ENCODE measurements at places on chromosomes 16 and 17. TPM values are rescaled to one million over a fixed set of nuclear protein-coding genes. Genes with fewer than 3 reads are reported as not detected.

Gene KLHL10
- not detected for polyA plus RNA-seq

Gene HSD17B2
- polyA plus RNA-seq = not detected

Gene ASGR1
- polyA plus RNA-seq = 3.8 TPM

Gene TEX14
- polyA plus RNA-seq = not detected

Gene CDC27
- 47.7 TPM for polyA plus RNA-seq

DNA sequence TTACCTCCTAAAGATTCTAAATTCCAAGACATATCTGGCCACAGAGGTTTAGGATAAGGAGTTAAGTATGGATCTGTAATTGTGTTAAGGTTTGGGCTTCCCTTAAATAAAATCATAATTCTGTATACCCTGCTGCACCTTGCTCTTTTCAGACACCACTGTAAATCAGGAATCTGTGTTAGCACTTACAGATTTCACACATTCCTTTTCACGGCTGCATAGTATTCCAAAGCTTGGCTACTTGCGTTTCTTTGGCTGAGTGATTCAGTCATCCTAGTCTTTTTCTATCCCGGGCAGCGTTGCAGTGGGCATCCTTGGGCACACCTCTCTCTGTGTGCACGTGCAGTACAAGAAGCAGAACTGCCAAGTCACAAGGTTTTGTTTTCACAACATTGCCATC, 105.8 kb downstream of the SOCS1 start:
- no peak for DNase-seq
- H3K27ac ChIP-seq = no peak overlapping the region
- no peaks in the 10 kb centered on the region for H3K27me3 ChIP-seq
- no peak overlapping the region for H3K4me3 ChIP-seq

DNA sequence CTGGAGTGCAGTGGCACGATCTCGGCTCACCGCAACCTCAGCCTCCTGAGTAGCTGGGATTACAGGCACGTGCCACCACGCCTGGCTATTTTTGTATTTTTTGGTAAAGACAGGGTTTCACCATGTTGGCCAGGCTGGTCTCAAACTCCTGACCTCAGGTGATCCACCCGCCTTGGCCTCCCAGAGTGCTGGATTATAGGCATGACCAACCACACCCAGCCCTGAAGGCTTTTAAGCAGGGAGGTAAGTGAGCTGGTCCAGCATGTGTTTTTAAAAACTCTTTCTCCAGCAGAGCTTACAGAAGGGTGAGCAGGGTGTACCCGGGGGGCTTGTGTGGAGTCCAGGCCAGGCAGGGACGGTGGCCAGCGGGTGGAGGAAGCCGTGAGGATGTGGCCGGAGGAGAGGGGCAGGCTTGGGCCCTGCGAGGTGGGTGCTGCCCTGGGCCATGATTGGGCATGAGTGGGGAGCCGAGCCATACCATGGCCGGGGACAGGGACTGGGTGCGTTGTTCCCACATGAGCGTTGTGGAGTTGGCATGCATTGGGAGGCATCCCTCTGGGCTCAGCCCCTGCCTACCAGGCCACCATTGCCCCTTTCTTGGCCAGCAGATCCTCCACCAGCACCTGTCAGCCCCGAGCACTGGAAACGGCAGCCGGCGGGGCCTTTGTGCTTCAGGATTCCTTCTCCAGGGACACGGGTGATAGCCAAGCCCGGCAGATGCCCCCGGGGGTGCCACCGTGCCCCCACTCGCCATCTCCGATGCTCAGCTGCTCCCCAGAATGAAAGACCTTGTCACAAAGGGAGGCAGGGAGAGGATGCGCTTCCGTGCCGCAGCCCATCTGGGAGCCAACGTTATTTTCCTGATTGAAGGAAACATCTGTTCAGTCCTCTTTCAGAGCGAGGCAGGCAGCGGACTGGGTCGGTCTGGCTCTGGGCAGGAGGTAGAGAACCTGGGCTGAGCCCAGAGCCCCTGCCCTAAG, 64.5 kb downstream of the RAI1 start:
- DNase-seq = no peak
- peaks cover 24% of the 10 kb centered on the region for H3K4me1 ChIP-seq
- no peak overlapping the region for H3K4me3 ChIP-seq
- peaks cover 5% of the 10 kb centered on the region for H3K36me3 ChIP-seq
- no peaks in the 10 kb centered on the region for H3K27me3 ChIP-seq

GRCh38 chr16:29025218-29025617, 40.4 kb downstream of the LAT start:
- H3K4me3 ChIP-seq = no peak overlapping the region
- no peaks in the 10 kb centered on the region for H3K36me3 ChIP-seq
- no peak overlapping the region for H3K27ac ChIP-seq

DNA sequence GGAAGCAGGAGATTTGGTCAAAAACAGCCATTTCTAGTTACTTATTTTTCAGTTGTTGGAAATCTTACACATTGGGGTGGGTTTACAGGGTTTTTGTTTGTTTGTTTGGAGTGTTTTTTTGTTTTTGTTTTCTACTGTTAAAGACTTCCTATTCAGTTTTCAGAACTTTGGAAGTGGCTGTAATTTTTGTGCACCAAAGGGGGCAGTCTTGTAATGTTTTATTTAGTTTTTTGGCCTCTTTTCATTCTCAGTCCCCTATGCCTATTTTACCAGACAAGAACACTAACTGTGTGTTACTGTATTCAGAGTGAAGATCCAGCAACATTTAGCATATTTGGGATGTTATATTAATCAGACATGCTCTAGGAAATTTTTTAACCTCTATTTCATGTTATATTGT, 20.6 kb downstream of the TPPP3 start:
- H3K27me3 ChIP-seq = peaks cover 17% of the 10 kb centered on the region
- H3K4me1 ChIP-seq = peaks cover 3% of the 10 kb centered on the region
- no peaks in the 10 kb centered on the region for H3K36me3 ChIP-seq

DNA sequence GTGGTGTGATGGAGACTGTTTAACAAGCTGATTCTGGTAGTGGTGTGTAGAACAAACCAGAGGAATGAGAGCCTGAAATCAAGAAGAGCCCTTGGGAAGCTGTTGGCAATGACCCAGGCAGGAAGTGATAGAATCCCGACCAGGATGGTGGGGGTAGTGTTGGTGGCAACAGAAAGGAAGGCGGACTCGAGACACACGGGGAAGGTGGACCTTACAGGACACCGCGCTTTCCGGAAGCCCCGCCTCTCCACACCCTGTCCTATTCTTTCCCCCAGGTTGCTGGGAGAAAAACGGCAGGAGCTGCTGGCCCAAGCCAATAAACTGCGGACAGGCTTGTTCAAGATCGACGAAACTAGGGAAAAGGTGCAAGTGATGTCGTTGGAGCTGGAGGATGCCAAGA, 30.0 kb upstream of the KDM6B start:
- H3K27ac ChIP-seq = no peak overlapping the region
- H3K4me3 ChIP-seq = no peak overlapping the region
- H3K4me1 ChIP-seq = no peaks in the 10 kb centered on the region
- peaks cover 16% of the 10 kb centered on the region for H3K27me3 ChIP-seq
- no peak for DNase-seq

GRCh38 chr16:87555647-87556046, 46.7 kb upstream of the JPH3 start:
- H3K4me3 ChIP-seq = no peak overlapping the region
- peaks cover 13% of the 10 kb centered on the region for H3K27me3 ChIP-seq
- peaks cover 8% of the 10 kb centered on the region for H3K4me1 ChIP-seq

GRCh38 chr16:49622421-49623402, 233.2 kb downstream of the ZNF423 start:
- H3K4me1 ChIP-seq = peaks cover 16% of the 10 kb centered on the region
- no peak overlapping the region for H3K4me3 ChIP-seq
- no peaks in the 10 kb centered on the region for H3K36me3 ChIP-seq
- H3K27ac ChIP-seq = no peak overlapping the region
- H3K27me3 ChIP-seq = peaks cover 3% of the 10 kb centered on the region

DNA sequence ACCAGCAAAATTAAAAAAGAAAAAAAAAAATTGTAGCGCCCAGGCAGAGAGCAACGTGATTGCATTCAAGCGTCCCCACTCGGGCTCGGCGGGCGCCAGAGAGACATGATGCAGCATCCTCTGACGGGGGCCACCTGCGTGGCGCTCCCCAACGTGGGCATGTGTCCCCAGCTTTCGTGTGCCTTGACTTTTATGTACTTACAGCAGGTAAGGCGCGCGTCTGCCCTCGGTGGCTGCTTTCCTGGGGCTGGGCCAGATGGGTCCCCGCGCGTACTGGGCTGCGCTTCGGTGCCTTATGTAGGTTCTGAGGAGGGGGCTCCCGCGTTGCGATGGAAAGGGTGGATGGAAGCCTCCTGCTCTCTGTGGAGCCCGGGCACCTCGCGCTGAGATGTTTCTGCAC, 28.4 kb upstream of the RBFOX1 start:
- no peaks in the 10 kb centered on the region for H3K27me3 ChIP-seq
- H3K27ac ChIP-seq = no peak overlapping the region
- no peaks in the 10 kb centered on the region for H3K36me3 ChIP-seq
- no peak for DNase-seq

All from IMR-90 (cell line).